Neural crest cell (in vitro differentiated cells): ENCODE measurements at places on chromosomes 1 and 21.

GRCh38 chr1:70156529-70157120 lies 48.8 kb downstream of the LRRC40 start:
- no peak for DNase-seq
- H3K27me3 ChIP-seq, result no peaks in the 10 kb centered on the region
- H3K27ac ChIP-seq, result no peak overlapping the region
- H3K36me3 ChIP-seq, result peaks cover 11% of the 10 kb centered on the region
- H3K4me3 ChIP-seq, result no peak overlapping the region
- peaks cover 6% of the 10 kb centered on the region for H3K4me1 ChIP-seq

DNA sequence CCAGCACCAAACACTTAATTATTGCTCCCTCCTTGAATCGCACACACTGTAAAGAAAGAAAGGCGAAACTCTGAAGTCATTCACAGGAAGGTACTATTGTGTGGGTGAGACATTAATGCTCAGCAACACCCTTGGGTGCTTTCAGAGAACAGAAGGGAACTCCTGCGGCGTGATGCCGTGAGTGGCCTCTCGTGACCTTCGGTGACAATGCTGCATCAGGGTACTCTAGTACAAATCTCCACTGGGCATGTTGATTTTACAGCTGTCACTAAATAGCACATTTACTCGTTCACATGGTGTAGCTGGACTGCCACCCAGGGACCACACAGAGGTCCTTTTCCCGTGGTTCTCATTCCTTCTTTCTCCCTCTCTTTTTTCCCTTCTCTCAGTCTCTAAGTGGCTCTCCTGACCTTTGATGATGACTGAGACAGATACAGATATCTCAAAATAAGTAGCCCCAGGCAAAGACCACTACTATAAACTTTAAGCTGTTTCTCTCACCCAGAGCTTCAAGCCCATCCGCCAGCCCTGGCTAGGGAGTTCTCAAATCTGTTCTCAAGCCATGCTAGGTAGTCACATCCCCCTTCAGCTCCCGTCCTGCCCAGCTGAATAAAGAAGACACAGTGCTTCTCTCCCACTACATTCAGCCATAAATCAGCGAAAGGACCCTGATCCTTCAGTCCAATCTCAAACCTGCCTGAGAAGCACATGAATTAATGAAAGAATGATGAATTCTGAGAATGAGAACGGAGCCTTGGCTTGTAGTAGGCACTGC lies 223.4 kb upstream of the FMN2 start:
- peaks cover 18% of the 10 kb centered on the region for H3K4me1 ChIP-seq
- DNase-seq, result no peak
- H3K27ac ChIP-seq, result peak overlapping the region; percentile 16
- H3K4me3 ChIP-seq, result no peak overlapping the region

DNA sequence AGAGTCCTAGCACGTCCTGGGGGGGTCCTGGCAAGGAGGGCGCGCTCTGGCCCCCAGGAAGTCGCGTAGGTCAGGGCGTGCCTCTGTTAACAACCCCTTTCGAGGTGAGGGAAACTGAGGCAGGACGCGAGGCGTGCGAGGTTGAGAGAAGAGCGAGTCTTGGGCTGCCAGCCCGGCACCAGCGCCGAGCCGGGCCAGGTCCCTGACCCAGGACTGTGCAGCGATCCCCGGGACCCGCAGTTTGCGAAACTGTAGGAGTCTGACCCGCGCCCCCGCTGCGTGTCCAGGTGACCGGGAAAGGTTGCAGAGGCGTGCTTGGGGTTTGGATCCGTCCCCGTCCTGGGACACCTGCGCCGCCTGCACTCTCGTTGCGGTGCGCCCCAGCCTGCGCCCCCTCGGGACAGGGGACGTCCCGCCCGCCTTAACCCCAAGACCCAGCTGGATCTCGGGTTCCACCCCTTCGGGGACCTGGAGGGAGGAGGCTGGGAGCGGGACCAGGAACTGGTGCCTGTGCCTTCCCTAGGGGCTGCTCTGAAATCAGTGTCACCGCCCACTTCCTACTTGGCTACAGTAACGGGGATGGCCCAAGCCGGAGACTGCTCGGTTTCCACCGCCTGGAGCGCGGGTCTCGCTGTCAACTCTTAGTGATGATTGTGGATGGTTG lies 493 bp downstream of the DISC1 start:
- H3K4me3 ChIP-seq, result peak overlapping the region; percentile 87
- peak; percentile 41 for DNase-seq
- peak overlapping the region; percentile 53 for H3K27ac ChIP-seq
- H3K4me1 ChIP-seq, result peaks cover 38% of the 10 kb centered on the region
- H3K27me3 ChIP-seq, result peaks cover 2% of the 10 kb centered on the region
- no peaks in the 10 kb centered on the region for H3K36me3 ChIP-seq

DNA sequence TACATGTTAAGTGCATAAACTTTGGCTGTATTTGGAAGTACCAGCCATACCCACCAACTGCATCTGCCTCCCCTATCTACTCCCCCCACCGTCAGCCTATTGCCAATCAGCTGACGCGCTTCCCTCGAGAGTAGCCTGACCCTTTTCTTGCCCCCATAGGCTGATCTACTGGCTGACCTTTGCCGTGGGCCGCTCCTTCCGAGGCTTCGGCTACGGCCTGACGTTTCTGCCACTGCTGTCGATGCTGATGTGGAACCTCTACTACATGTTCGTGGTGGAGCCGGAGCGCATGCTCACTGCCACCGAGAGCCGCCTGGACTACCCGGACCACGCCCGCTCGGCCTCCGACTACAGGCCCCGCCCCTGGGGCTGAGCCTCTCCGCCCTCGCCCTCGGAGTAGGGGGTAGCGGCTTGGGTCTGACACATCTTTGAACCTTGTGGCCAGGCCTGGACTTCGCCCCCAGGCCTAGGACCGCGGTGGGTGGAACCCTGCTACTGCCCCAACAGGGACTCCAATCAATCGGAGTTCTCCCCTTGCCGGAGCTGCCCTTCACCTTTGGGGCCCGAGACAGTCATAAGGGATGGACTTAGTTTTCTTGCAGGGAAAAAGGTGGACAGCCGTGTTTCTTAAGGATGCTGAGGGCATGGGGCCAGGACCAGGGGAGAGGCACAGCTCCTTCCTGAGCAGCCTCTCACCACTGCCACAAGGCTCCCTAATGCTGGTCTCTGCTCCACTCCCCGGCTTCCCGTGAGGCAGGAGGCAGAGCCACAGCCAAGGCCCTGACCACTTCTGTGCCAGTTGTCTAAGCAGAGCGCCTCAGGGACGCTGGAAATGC lies 4.0 kb downstream of the GLMP start:
- no peaks in the 10 kb centered on the region for H3K27me3 ChIP-seq
- H3K4me3 ChIP-seq, result peak overlapping the region; percentile 82
- peak; percentile 76 for DNase-seq

DNA sequence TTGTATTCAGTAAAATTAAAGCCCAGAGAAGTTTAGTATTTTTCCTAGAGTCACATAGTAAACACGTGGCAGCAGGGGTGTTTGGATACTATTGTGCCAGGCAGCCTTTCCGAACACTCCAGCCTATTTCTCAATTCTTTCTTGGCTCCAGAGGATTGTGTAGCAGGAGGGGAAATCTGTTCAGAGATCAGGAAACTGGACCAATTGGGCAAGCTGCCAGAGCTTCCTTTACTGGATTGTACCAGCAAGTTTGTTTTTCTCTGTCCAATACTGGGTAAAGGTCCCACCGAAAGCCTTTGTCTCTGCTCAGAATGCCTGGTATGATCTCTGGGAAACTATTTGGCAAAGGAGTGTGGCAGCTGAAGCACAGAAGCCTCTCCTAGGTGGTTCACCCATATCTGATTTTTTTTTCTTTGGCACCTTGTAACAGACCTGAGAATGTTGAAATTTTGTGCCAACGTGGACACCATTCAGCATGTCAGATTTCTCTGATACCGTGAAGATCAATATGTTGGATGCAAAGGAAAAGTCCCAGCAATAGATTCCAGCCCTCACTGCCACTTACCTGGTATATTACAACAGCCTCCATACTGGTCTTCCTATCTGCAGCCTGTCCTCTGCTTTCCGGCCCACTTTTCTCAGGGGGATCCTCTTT lies 126.2 kb downstream of the FGGY start:
- peaks cover 4% of the 10 kb centered on the region for H3K4me1 ChIP-seq
- peaks cover 3% of the 10 kb centered on the region for H3K36me3 ChIP-seq
- no peak for DNase-seq
- H3K27ac ChIP-seq, result no peak overlapping the region
- H3K27me3 ChIP-seq, result no peaks in the 10 kb centered on the region
- no peak overlapping the region for H3K4me3 ChIP-seq

DNA sequence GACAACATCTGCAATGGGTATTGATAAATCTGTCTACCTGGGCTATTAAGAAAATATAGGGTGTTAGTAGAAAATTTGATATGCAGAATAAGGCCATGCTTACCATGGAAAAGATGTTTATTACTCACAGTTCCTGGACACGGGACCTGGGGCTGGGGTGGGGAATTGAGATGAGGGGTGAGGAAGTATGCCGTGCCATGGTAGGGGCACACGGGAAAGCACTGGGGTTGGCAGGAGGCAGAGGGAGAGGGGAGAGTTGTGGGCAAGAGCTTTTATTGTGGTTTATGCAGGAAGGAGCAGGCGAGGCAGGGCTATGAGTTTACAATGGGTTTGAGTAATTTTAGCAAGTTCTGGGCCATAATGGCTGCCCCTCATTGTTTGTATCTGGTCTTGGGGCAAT lies 493.8 kb downstream of the SIPA1L2 start:
- H3K4me1 ChIP-seq, result peaks cover 5% of the 10 kb centered on the region
- H3K27me3 ChIP-seq, result no peaks in the 10 kb centered on the region
- H3K4me3 ChIP-seq, result no peak overlapping the region
- no peak overlapping the region for H3K27ac ChIP-seq

DNA sequence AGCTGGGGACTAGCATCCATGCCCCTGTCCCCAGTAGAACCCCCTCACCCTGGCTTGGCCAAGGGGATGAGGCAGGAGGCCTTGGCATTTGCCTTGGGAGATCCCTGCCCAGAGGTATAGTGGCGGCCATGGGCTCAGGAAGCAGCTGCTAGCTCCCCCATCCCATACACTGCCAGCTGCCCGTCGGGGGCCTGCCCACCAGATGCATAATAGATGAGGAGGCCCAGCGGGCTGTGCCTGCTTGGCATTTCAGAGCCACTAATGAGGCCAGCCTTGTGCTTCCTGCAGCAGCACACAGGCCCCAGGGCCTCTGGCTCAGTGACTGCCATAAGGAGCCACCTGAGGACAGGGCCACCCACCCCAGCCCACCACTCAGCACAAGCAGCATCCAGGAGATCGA lies 23.6 kb downstream of the RAP1GAP start:
- H3K27ac ChIP-seq, result no peak overlapping the region
- H3K4me3 ChIP-seq, result no peak overlapping the region
- H3K27me3 ChIP-seq, result peaks cover 4% of the 10 kb centered on the region
- peaks cover 5% of the 10 kb centered on the region for H3K4me1 ChIP-seq

- H3K27me3 ChIP-seq, result no peaks in the 10 kb centered on the region
- DNase-seq, result no peak
- H3K27ac ChIP-seq, result no peak overlapping the region
- no peaks in the 10 kb centered on the region for H3K4me1 ChIP-seq
Measured at GRCh38 chr1:216830424-216831210, 107.4 kb upstream of the ESRRG start.
